SW480 (cell line): ENCODE measurements at places on chromosomes 2 and 18.
A peak's percentile ranks its signal among the peaks of the same experiment; 100 is the strongest.

GRCh38 chr2:198374375-198375082 is 570.1 kb downstream of the PLCL1 start:
- DNase-seq, result peak; percentile 44

- no peak for DNase-seq
Measured at GRCh38 chr2:80938463-80938862, 633.9 kb upstream of the LRRTM1 start.

- DNase-seq, result no peak
Measured at GRCh38 chr2:216657086-216657855, 24.1 kb downstream of the IGFBP2 start.

DNA sequence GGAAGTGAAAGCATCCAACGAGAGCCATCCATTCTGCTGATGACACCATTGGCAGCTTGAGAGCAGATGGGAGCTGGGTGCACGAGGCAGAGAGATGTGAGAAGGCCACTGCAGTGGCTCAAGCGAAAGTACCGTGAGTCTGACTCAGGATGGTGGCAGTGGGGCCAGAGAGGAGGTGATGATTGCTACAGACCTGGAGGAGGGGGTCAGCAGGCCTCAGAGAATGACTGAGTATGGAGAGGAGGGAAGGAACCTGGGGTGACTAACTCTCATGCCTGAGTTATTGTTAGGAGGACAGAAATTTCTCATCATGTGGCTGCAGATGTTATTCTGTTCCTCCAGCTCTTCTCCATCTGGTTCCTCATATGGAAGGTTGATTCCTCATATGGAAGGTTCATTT is 8.8 kb upstream of the ZBTB7C start:
- DNase-seq, result no peak

DNA sequence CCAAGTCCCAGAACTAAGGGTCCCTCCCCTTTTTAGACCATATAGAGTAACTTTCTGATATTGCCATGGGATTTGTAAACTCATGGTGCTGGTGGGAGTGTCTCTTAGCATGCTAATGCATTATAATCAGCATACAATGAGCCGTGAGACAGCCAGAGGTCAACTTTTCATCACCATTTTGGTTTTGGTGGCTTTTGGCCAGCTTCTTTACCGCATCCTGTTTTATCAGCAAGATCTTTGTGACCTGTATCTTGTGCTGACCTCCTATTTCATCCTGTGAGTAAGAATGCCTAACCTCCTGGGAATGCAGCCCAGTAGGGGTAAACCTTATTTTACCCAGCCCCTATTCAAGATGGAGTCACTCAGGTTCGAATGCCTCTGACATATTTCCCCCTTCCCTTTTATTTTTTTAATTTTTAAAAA is 148.2 kb downstream of the PHLPP1 start:
- no peak for DNase-seq

GRCh38 chr18:54830866-54831265 is 2.6 kb downstream of the RAB27B start:
- no peak for DNase-seq

DNA sequence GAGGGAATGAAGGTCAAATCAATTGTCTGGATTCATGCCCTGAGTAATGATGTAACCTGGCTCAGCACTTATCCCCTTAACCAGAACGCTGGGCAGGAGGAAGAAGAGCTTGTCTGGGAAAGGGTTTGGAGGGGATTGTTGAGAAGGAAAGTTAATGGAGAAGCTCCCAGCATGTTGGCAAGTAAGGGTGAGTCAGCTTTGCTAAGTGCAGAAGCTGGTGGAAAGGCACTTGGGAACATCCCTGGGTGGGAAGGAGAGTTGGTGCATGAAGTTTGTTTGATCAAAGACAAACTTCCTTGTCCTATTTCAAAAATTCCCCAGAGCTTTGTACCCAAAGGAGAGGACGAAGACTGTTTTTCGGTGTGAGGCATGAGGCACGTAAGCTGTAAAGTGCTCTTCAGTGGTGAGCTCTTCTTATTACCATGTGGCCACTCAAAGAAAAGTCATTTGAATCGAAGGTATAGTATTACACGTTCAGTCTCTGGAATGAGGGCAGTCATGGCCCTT is 17.6 kb upstream of the DAW1 start:
- no peak for DNase-seq

DNA sequence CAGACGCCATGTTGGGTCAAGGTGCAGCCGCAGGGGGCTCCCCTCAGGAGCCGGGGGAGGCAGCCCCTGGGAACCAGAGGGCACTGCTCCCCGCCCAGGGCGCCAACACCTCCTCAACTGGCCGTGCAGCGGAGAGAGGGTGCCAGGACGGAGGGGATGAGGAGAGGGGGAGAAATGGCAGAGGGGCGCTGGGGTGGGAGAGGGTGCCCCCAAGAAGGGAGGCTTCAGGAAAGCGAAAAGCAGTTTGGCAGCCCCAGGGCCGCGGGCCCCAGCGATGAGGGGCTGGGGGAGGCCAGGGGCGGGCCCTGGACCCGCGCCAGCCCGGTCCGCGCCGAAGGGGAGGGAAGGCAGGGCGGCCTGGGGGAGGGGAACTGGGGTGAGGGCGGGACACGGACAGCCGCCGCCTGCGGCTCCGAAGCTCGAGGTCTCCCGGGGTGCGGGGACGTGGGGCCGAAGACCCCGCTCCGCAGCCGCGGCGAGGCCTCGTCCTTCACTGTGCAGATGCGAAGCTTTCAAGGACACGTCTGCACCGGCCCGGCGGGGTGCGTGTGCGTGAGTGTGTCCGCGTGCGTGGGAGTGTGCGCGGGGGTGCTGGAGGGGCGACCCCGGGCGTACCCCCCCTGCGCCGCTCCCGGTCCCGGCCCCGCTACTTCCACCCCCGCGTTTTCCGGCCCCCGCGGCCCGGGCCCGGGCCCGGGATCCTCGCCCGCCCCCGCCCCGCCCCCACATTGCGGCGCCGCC is 1.4 kb downstream of the DNMT3A start:
- DNase-seq, result no peak

DNA sequence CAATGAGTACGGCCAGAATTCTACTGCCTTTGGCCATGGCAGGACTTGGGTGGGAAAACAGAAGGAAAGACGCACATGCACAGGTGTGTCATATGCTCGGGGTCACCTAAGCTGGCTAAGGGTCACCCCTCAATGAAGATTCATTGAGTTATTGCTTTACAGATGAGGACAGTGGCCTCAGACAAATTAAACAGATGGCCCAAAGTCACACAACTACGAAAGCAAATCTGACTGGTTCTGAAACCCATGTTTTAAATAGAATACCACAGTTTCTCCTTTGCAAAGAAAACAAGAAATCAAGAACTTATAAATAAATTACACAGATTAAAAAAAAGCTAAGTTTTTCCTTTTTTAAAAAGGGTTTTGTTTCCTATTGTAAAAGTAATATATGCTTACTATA is 70.5 kb downstream of the ID2 start:
- DNase-seq, result no peak

DNA sequence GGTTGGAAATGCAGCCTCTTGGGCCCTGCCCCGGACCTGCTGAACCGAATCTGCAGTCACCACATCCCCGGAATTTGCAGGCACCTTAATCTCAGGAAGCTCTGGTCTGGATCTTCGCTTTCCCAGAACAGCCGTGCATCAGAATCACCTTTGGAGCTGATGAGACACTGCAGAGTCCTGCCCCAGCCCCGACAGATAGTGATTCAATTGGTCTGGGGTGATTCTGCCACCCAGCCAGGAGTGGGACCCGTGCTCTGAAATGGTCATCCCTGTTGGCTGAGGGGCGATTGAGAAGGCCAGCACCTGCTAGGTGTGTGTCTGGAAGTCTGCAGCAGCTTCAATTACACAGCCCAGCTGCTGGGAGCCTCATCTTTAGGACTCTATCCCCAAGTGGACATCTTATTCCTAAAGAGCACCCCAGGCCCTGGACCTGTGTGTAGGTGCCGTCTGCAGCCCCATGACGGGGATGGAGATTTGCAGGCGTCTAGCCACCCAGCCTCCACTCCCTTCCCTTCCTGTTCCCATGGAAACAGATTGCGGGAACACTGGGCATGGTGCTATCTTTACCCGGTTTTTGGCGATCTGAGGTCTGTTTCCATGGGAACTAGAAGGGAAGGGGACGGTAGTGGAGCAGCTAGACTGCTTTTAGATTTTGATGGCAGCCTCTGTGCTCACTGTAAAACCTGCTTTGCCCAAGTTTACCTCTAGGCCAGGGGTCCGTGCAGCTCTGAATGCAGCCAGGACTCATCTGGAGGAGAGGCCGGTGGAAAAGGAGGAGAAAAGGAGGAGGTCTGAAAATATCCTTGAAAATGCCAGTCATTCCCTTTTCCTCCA is 156.1 kb downstream of the LDLRAD4 start:
- no peak for DNase-seq

- no peak for DNase-seq
Measured at GRCh38 chr2:66445925-66446871, 11.3 kb downstream of the MEIS1 start.

DNA sequence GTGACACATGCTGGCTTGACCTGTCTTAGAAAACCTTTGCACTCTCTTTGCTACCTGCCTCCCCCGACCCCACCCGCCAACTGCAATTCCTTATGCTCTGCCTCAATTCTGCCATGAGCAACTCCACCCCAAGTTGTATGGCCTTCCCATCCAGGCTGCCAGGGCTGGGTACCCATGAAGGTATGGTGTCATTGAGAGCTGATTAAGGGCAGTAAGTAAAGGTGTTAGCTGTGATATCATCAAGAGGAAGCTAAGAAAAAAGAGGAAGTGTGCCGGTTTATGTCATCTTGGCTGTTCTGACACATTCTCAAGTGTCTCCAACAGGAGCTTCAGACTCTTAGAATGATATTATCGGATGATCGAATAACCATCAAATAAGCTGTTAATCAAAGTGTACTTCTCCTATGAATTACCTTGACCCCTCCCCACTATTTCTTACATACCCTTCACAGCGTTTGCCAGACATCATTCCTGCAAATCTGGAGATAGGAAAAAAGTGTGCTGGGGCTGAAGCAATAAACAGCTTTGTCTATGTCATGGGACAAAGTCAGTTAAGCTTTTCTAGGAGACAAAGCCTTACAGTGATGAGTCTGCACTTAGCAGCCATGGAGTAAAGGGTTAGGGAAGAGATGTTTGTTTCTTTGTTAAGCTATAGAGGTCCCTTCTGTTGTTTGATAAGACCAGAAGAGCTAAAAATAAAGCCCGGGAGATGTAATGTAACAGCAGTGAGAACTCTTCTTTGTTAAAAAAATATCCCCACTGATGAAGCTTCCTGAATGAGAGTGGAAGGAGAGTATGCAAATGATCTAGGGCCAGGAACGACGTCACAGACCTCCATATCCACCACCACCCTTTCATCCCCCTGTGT is 40.4 kb upstream of the SMAD2 start:
- DNase-seq, result no peak

DNA sequence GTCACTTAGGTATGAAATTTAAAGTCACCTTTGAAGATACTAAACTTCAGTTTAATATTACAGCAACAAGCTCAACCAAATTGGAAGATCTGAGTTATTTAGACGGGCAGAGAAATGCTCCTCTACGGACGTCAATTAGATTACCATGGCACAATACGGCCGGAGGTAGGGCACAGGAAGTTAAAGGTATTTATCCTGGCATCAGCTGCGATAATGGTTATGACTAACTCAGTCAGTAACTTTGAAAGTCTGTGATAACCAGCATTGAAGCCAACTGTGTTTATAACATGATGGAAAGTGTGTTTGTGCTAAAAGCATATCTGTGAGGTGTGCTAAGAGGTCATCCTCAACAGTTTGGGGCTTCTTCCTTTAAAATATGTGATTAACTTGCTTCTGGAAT is 117.3 kb downstream of the WDSUB1 start:
- DNase-seq, result no peak

DNA sequence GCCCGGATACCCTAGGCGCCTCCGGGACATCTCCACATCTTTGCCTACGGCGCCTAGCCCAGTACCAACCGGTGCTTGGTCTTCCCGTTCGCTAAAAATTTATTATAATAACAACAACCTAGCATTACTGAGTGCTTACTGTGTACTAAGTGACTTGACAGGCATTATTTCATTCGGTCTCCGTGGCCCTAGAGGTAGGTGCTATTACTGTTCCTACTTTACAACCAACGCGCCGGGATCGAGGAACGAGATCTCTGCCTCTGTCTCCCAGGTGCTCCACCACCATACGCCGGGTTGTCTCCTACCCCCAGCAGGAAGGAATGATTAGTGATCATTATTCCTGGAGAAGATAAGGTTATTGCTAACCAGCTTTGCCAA is 657 bp upstream of the BIN1 start:
- peak; percentile 44 for DNase-seq

DNA sequence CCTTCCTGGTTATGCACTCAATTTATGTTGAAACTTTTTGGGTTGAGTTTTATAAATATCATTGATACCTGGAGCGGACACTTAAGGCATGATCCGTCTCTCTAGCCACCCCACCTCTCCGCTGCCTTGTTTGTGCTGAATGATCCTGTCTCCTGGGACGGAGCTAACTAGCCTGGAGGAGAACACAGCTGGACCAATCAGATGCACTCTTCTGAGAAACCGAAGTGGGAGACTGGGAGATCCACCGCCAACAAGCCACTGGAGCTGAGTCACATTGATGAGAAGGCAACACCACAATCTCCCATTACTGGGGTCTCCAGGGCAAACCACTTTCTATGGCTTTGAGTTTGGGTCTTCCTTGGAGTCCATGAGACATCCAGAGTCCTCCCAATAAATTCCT is 29.3 kb downstream of the CYP26B1 start:
- DNase-seq, result no peak

- no peak for DNase-seq
Measured at GRCh38 chr2:200239216-200239615, 67.3 kb upstream of the SPATS2L start.

DNA sequence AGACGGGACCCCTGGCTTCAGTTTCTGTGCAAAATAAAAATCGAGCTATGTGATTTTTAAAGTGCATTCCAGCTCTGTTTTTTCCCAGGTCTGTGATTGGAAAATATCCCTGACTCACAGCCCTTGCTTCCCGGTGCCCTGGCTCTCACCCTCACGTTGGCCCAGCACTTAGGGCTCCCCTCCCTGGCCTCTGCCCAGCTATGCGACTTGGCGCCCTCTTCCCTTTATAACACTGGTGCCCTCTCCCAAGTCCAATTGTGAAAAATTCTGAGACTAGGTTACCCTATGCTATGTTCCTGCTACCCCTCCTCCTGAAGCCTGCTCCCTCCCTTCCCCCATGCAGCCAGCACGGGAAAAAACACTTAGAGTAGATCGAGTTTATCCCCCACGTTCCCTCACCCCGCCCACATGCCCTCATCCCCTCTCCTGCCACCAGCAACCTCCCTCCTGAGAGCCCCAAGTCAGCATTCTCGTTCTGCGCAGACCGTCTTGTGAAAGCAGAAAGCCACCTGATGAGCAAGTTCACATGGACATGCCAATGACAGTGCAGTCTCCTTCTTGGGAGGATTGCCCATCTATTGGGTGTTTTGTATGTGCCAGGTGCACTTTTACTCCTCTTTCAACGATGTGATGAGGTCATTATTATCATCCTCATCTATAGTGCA is 228.8 kb downstream of the VAPA start:
- peak; percentile 74 for DNase-seq

- no peak for DNase-seq
Measured at GRCh38 chr2:6941299-6942046, 24.3 kb downstream of the RNF144A start.

DNA sequence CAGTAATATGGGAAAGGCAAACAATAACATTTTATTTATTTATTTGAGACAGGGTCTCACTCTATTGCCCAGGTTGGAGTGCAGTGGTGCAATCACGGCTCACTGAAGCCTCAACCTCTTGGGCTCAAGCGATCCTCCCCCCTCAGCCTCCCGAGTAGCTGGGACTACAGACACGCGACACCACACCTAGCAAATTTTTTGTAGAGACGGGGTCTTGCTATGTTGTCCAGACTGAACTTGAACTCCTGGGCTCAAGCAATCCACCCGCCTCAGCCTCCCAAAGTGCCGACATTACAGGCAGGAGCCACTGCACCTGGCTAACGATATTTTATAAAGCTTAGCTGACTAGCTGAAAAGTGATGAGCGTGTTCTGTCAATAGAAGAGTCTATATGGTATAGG is 17.5 kb upstream of the PLEKHH2 start:
- no peak for DNase-seq
